Activated naive CD4-positive, alpha-beta T cell treated with anti-CD3 and anti-CD28 coated beads, Interleukin-2, amount 50 U/mL, for 72 hours (primary cell): ENCODE measurements at places on chromosomes 1 and 21.

DNA sequence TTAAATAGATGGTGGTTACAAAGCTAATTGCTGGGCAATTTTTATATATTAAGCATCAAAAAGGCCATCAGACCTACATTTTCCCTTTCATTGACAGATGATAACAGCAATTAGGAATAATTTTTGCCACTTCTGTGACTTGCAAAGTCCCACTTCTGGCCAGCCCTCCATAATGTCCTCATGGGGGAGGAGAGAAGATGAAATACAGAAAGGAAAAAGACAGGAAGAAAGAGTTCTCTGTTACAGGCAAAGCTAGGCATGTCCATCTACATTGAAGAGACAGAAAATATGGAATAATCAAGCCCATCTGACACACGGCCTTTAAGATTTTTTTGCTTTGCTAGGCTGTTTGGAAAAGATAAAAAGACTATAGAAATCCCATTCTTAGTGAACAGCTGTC, 108.0 kb downstream of the ENAH start:
- DNase-seq: no peak

- no peak for DNase-seq
Measured at GRCh38 chr1:167083066-167083665, 7.0 kb downstream of the GPA33 start.

DNA sequence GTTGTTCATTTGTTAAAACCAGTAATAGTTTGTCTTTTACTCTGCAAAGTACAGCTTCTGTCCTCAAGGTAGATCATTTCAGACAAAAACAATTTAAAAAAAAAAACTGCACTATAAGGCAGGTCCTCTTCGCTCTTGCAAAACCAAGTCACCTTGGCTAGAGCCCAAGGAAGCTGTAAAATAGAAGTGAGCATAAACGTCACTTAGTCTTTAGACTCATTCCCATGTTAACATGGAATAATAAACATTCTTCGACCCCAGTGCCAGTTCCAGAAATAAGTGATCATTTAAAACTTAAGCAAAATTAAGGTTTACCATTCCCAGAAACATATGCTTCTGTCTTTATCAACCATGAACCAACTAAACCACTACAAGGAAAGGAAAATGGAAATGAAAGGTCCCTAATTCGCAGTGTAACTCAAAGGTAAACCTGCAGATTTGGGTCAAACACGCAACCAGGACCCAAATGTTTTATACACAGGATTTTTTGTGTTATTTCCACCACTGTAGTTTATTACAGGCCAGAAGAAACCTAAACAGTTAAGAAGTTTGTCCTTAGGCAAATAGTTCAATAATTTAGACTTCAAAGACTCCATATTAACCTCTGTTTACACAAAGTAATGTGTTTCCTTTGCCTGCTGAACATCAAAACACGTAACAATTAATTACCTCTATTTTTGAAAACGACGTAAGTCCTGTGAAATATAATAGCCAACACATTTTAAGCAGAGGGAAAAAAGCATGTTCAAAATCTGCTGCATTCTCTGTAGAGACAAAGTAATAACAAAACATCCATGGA, 54.6 kb downstream of the TGFBR3 start:
- no peak for DNase-seq

GRCh38 chr1:109625176-109625575, 5.5 kb downstream of the AMPD2 start:
- DNase-seq: peak; percentile 1

DNA sequence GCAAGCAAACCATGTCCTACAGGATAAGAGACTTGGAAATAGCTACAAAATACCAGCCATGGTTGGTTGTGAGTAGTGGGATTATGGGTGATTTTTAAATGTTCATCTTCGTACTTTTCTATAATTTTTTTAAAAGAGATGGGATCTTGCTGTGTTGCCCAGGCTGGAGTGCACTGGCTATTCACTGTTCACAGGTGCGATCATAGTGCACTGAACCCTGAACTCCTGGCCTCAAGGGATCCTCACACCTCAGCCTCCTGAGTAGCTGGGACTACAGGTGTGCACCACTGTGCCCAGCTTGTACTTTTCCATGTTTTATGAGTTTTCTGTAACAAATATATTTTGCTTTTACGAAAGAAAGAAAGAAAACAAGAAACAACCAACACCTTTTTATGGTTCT, 224.2 kb downstream of the FOXD2 start:
- DNase-seq: no peak
